Stromal cell of bone marrow (primary cell): ENCODE measurements at places on chromosomes 2 and 18.

- DNase-seq: no peak
These were observed 78.7 kb upstream of the ITGA4 start for GRCh38 chr2:181378491-181378890.

DNA sequence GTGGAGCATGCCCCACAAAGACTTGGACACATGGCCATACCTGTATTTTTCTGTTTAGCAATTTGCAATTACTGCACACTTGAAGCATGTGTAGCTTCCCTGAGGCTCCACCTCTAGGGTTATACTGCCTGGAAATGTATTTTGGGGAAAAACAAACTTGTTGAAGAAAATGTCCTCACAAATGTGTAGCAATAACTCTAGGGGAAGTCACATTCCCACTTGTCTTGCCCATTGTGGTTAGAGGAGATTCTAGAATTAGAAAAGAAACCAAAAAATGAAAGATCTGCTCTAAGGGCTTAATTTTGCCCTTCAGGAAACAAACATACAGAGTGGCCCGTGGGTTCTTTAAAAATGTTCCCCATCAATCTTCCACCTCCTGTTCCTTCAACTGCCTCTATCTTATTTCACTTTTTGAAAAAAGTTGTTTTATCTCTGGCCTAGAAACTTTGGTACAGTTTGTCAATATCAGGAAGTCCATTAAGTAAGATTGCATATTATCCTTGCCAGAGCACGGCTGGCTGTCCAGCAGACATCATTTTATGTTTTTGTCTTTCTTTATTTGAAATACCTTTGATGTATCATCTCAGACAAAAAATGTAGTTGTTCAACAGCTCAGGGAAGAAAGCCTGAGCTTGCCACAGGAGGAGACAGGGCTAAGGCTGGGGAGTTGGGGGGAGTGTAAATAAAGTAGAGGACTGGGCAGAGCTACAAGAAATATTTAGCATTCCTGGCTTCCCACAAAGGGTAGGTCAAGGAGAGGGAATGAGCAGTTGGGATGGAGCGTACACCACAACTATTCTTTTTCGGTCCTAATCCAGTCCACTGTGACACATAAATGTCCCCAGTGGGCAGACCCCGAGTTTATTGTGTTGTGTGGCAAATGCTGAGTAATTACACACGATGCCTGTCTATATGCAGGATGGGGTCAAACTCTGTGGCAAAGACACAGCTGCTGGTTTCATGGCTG, 96.8 kb upstream of the CDC42EP3 start:
- peak; percentile 88 for DNase-seq

DNA sequence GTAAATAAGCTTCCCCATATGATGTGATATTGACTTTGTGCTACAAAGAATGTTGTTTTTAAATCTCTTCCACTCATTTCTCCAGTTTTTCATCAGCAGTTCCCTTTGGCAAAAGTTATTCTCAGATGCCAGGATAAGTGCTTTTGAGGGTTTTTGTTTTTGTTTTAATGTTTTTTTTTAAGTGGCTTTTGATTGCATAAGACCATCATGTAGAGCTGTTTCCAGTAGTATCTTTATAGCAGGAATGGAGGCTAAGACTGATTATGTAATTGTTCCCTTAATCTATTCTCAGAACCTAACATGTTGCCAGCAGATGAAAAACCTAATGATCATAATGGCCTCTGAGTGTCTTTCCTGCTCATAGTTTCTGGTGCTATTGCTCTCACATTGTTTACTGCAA, 77.9 kb downstream of the CABLES1 start:
- no peak for DNase-seq

GRCh38 chr2:70928366-70928765, 7.3 kb upstream of the ATP6V1B1 start:
- DNase-seq: no peak

- DNase-seq: no peak
These were observed 11.1 kb upstream of the DYM start for GRCh38 chr18:49471532-49471931.

GRCh38 chr2:108288534-108289106, at the start of gene SULT1C2:
SULT1C2 (plus strand) TSS chr2:108288895; CDS start chr2:108293668, 4,773 bp downstream.
- DNase-seq: no peak

DNA sequence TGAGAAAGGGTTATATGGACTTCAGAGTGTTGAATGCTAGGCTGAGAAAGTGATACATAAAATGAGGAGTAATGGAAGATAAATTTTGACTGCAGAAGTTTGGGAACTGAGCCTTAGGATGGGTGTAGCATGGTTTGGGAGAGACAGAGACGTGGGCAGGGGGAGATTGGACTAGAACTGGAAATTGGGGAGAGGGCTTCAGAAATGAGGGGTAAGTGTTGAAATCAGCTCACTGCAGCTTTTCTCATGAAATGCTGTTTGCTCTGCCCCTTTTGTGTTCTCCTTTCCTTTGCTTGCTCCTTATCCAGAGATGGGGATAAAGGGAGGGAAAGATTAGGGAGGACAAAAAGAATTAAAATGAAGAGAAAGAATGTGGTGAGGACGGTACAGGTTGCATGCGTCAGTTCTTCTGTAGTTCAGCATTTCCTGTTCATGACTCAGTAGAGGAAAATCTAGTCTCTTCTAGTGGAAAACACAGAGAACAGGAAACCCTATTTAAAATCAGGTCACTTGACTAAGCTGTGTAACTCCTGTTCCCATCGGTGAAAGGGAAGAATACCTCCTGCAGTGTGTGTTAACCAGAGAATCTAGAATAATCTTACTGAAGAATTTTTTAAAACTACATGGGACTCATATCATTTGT, 105.6 kb downstream of the CRIM1 start:
- DNase-seq: peak; percentile 57

DNA sequence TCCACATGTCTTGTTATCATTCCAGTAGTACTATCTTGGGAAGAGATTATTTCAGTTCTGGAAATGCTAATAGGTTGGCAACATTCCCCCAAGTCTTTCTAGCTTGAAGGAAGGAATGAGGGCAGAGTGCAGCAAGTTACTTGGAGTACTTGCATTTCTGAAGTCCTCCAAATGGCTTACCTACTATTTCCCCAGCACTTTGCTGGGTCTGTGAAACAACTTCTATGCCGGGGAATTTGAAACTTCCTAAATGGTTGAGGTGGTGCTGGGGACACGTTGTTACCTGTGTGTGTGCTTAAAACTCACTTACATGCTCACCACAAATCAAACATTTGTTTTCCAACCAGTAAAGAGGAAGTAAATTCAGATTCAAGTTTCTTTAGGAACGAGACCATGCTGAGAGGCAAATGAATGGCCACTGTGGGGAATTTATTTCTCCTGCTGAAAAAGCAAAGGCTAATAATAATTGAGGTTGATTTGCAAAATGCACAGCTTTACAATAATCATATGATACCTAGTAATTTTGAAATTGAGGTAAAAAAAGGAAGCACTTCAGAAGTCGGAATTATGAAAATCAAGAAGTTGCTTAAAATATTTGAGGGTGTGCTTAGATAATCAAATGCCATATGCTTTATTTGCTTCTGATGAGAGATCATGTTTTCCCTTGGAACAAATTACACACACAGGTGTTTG, 1167.7 kb upstream of the ZEB2 start:
- no peak for DNase-seq

GRCh38 chr18:2049986-2050385, 521.3 kb downstream of the METTL4 start:
- no peak for DNase-seq

DNA sequence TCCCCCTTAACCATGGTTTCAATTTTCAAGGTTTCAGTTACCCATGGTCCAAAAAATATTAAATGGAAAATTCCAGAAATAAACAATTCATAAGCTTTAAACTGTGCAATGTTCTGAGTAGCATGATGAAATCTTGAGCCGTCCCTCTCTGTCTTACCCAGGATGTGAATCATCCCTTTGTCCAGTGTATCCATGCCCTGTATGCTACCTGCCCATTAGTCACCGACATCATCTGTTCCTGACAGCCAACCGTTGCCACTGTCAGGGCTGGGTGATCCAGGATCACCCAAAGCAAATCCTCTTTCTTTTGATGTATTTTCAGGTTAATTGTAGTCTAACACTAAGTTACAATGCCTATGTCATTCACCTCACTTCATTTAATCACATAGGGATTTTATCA, 15.7 kb upstream of the OLA1 start:
- no peak for DNase-seq

DNA sequence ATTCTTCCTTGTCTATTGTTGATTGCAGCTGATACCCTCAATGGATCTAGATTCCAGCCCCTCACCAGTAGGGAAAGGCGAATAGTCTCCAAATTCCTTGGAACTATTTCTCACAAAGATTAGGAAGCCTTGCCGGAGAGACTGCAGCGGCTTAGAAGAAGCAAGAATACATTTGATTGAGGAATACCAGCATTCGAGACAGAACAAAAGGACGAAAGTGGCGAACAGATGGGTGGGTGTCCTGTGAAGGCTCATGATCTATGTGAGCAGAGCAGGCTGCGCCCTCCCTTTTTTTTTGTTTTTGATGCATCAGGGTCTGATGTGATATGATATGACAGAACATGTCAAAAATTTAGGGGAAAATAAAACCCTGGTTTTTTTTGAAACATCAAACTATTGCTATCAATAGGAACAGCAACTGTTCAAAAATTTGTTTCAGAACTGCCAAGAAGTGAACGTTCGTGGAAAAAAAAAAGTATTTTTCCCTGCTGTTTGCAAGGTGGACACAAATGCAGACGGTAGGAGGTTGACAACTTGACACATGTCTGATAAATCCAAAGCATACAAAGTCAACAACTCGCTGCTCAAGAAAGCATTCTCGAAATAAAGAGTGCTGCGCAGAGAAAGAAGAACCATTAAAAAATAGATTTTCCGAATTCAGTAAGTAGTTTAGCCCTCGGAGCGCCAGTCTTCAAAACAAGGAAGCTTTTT, 49.1 kb downstream of the PTGR3 start:
- no peak for DNase-seq

- DNase-seq: peak; percentile 32
These were observed 398.3 kb downstream of the ALK start for GRCh38 chr2:29522951-29523669.

- peak; percentile 85 for DNase-seq
These were observed 249.4 kb upstream of the FAM98A start for GRCh38 chr2:33848486-33848885.

GRCh38 chr2:195338856-195339255, 318.2 kb upstream of the SLC39A10 start:
- DNase-seq: no peak

DNA sequence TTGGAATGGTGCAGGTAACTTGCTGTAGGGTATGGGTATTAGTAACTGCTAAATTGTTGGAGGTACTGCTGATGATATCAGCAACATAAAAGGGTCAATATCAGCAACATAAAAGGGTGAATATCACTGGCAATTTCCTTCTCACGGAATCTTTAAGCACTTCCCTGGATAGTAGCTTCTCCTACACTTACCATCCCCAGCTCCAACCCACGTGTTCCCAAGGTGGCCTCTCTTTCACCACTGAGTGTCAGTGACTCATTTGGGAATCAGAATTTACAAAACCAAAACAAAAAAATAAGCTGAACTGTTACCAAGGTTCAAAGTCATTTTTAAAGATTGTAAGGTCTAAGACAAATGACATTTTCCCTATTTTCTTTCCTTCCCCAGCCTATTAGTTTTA, 70.8 kb downstream of the LRP2 start:
- no peak for DNase-seq

GRCh38 chr2:129187343-129187742, 792.1 kb upstream of the RAB6C start:
- DNase-seq: no peak

DNA sequence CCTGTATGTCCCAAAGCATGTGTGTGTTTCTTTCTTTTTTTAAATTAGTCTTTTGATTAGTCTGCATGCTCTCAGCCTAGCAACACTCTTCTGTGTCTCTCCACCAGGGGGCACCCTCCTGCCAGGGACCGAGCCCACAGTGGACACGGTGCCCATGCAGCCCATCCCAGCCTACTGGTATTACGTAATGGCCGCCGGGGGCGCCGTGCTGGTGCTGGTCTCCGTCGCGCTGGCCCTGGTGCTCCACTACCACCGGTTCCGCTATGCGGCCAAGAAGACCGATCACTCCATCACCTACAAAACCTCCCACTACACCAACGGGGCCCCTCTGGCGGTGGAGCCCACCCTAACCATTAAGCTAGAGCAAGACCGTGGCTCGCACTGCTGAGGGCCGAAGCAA, 93.8 kb downstream of the NRP2 start:
- DNase-seq: no peak

DNA sequence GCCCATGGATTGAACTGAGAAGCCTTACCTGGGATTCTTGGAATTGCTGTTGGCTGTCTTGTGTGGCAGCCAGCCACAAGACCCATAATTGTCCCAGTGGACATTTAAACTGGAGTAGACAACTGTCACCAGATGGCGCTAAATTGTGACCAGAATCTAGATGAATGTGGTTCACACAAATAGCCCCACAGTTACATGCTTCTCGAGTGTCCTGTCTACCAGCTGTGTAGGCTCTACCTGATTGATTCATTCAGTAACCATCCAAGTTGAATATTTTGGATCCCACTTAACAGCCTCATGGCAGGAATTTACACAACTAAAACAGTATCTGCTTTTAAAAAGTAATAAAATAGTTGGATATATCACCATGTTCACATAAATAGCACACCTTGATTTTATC, 73.2 kb downstream of the MAP4K4 start:
- no peak for DNase-seq

GRCh38 chr2:221601376-221601775, 29.3 kb upstream of the EPHA4 start:
- DNase-seq: no peak

DNA sequence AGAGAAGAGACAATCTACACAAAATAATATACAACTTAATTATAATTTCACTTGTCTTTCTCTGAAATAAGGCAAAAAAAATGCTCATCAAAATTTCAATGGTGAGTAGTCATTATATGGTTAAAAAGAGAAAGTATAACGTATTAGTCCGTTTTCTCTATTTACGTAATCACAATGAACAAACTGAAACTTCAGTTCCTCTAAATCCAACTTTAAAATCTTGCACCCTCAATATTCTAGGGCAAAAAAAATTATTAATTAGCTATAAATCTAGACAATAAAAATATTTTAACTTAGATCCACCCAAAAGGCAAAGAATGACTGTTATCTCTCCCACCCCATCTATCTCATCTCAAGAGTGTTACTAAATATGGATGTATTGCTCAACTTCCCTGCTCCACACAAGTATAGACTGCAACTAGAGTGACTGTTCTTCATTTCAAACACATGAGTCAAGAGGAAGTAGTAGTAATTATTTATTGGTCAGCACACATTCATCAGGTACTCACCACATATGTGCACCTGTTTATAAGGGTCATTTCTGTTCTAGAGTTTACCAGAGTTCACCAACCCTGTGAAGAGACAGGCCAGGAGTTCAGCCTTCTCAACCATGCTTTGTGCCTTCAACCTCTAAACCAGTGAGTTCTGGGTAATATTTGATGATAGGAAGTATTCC, 36.4 kb downstream of the STK39 start:
- DNase-seq: peak; percentile 57
